ENCODE measurements at places on chromosomes 4 and X. TPM values are rescaled to one million over a fixed set of nuclear protein-coding genes. Genes with fewer than 3 reads are reported as not detected.

TLR10 gene
- total RNA-seq, result 1.1 TPM

ARHGEF6 gene
- 24.3 TPM for total RNA-seq

GRCh38 chrX:19152762-19153161, 30.5 kb upstream of the ADGRG2 start:
- DNase-seq, result no peak

DNA sequence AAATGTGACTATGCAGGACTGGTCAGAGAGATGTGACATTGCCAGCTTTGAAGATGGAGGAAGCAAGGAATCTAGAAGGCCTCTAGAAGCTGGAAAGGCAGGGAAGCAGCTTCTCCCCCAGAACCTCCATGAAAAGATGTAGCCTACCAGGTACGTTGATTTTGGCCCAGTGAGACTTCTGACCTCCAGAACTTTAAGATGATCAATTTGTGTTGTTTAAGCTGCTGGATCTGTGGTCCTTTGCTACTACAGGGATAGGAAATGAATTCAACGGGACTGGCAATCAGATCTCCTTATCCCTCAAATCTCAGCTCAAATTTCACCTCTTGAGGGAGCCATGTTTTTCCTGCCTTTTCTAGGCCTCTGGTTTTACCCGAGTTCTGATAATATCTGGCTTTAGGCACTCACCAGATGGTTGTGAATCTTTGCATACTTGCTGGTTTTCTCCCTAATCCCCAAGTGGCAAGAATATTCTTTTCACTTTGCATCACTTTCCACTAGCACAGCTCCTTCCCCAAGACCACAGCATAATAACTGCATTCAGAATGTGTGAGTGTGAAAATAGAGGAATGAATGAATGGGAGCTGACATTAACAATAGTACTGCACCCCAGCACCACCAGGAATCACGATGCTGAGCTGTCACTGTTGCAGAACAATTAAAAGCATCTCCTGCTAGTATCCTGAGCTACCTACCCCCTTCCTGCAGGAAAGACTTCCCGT, 25.5 kb upstream of the TMSB4X start:
- DNase-seq, result no peak

DNA sequence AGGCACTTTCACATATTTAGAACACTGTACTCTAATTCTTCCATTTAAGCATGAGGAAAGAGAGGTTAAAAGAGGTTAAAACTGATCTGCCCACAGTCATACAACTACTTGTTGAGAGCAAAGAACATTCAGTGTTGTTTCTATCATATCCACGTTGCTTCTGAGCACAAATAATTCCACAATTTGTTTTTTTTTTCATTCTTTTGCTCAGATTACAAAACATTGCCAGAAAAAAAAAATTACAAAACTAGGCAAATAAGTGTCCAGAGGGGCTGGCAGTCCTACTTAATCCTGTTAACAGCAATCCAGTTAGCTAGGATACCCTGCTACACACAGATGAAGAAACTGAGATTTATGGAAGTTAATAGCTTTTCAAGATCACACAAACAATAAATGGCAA, 6.3 kb upstream of the USP53 start:
- no peak for DNase-seq

DNA sequence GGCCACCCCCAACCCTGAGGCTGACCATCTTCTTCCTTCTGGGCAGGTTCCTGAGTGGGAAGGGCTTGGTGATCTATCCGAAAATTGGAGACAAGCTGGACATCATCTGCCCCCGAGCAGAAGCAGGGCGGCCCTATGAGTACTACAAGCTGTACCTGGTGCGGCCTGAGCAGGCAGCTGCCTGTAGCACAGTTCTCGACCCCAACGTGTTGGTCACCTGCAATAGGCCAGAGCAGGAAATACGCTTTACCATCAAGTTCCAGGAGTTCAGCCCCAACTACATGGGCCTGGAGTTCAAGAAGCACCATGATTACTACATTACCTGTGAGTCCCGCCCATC, 9.7 kb downstream of the EFNB1 start:
- no peak for DNase-seq
